ENCODE measurements at places on chromosomes 13 and 19. TPM values are rescaled to one million over a fixed set of nuclear protein-coding genes. Genes with fewer than 3 reads are reported as not detected.

DNA sequence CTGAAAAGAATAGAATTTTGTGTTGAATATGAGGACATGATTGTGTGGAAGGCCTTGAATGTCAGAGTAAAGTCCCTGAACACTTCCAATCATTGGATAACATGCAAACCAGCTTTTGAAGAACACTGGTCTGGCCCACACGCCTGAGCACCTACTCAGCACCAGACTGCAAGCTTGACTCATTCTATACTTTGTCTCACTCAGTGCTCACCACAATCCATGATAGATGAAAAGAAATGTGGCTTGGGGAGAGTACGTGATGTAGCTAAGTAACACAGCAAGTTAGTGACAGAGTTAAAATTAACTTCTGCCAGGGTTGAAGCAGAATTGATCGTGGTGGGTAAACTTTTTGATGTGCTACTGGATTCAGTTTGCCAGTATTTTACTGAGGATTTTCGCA is 12.0 kb downstream of the DLEU7 start:
- no peak for DNase-seq

DNA sequence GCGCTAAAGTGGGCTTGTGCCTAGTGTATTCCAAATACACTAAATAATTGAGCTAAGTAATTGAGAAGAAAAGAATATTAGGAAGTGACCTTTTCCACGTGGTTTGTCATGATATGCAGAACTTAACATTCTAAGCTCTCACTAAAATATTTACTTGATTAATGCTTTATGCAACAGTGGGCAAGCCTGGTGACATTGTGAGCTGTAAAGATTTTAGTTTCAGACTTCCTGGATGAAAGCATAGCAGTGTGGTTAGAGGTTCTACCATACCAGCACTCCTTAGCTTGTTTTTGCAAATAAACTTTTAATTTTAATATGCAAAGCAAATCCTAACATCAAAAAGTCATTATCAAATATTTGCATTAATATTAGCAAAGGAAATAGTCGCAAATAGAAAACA is 1065.1 kb upstream of the SPRY2 start:
- DNase-seq = no peak

The ADAMTS10 gene
- total RNA-seq = 16.0 TPM

The GIPR gene
- total RNA-seq = 1.7 TPM

The CCDC106 gene
- 24.8 TPM for total RNA-seq

Measured in WTC11 (cell line).